Kidney (tissue), 22 donors: ENCODE measurements at places on chromosomes 3 and 15.
A peak's percentile ranks its signal among the peaks of the same experiment; 100 is the strongest.

GRCh38 chr3:3998140-3998922 is 199.1 kb downstream of the LRRN1 start:
- peak; percentile 31 for DNase-seq

DNA sequence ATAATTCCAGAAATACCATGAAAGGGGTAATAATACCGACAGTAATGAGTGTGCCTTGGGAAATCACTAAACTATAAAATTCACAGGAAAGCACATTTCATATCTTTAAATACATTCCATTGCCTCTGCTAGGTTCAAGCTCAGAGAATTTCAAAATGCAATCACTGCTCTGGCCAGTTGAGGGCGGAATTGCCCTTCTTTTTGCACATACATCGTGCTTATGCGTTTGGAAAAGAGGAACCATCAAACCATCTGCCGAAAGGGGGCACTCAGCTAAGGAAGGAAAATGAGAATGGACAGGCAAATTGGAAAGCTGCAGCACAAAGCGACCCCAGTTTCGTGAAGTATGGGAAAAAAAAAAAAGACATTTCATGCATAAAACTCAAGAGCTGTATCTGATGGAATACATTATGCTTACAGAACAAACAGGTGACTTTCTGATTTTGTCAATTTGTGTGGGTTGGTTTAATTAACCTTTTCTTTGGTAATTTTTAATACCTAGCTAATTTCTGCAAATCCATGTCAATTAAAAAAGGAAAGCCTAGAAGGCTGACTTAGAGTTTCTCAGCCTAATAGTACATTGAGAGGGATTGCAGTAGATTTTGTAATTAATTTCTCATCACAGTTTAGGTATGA is 61.4 kb downstream of the TUSC7 start:
- DNase-seq, result peak; percentile 72

- no peak for DNase-seq
Measured at GRCh38 chr3:55669133-55669532, 182.0 kb upstream of the WNT5A start.

DNA sequence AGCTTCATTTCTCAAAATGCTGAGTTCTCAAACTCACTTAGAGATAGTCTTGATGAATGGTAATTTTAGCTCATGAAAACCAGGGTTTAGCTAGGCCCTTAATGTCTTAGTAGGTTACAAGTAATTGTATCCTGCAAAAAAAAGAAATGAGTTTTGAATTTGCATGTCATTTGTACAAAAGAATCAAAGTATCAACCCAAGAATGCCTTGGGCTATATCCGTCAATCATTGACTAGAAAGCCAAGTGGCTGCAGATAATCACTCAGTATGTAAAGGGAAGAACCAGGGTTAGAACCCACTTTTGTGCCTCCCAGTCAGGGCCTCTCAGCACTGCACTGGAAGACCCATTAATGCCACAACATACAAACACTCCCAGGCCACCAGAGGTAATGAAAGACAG is 427.6 kb upstream of the MDFIC2 start:
- DNase-seq, result peak; percentile 18

DNA sequence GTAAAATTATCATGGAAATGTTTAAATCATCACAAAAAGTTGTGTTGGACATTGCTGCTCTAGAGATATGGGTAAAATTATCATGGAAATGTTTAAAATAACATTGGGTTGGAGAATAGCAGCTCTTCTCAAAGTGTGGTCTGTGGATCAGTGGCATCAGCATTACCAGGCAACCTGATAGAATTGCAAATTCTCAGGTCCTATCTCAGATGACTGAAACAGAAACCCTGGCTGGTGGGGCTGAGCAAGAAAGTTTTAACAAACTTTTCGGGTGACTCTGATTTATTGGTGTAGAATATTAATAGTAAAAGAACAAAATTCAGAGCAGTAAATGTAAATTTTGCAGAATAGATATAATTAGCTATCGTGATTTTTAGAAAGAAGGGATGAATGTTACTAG is 28.9 kb downstream of the NXPE3 start:
- no peak for DNase-seq

DNA sequence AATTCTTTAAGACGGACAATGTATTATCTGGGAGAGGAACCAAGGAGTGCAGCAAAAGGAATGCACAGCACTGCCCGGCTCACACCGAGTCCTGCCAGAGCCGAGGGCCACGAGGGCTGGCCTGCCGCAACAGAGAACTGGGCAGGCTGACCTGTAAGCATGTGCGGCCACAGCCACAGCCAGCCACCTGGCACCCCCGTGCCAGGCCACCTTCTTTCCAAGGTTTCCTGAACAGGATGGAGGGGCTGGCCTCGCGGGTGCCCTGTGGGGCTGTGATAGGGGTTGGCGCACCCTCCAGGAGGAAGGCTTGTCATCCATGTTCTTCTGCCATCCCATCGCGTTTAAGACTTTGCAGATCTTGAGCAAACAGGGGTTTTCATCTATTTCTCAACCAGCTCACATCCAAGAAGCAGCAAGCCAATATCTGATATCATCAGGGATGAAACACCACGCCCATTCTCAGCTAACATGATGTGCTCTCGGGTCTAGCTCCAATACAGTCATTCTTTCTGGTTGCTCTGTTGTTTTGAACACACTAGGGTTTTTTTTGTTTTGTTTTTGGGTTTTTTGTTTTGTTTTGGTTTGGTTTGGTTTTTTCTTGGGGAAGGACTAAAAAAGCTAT is 10.2 kb downstream of the CA12 start:
- no peak for DNase-seq

DNA sequence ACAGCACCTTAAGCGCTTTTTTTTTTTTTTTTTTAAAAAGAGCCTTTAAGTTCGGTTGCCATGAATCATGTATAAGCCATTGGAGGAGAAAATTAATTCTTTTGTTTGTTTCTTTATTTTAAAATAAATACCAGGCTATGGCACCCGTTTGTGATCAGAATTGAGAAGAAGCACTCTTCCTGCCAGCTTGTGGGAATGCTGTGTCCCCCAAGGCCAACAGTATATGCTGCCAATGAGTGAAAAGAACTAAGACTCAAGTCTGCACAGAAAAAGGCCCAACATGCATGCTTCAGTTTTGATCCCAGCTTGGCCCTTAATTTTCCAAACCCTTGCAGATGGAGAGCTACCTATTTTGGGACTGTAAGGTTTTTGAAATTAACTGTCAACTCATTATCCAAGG is 90.5 kb downstream of the LRRC3B start:
- DNase-seq, result no peak

- no peak for DNase-seq
Measured at GRCh38 chr15:66651913-66652642, 50.0 kb upstream of the SMAD6 start.

GRCh38 chr3:11162401-11163345 is 8.4 kb downstream of the HRH1 start:
- no peak for DNase-seq

GRCh38 chr3:12155264-12155663 is 3.4 kb downstream of the TIMP4 start:
- no peak for DNase-seq

- no peak for DNase-seq
Measured at GRCh38 chr3:71563827-71564226, 19.7 kb downstream of the FOXP1 start.

DNA sequence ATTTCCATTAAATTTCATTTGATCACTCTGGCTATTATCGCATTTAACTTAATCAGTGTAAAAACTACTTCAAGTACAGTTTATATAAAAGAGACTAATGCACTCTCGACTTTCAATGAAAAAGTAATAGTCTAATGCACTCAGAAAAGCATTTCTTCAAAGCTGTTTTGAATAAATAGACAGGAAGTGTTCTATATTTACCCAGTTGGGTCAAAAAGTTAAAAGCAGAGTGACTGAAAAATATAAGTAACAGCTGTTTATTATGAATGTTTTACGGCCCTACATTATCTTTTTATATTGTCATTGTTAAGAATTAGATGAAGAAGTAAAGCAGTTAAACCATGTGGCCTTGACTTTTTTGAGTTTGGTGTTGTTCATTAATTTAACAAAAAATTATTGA is 391.8 kb downstream of the ZPLD1 start:
- no peak for DNase-seq

DNA sequence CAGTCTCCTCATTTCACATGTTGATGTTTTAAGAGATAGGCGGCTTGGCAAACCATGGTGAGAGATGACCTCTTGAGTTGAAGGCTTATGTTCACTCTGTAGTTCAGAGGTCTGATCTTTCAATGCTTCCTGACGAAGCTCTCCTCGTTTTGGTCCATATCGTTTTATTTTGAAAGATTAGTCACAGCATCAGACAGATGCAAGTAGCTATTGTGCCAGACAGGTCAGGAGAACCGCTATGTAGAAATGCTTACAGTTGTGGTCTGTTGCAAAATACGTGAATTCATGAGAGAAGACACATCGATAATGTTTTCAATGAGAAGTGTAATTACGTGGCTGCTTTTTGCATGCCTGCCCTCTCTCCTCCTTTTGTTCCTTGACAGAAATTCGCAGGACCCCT is 47.5 kb downstream of the CHL1 start:
- DNase-seq, result no peak

- DNase-seq, result peak; percentile 84
Measured at GRCh38 chr3:52280050-52280461, 1.6 kb upstream of the WDR82 start.

- DNase-seq, result no peak
Measured at GRCh38 chr3:81726735-81727134, 34.7 kb downstream of the GBE1 start.

DNA sequence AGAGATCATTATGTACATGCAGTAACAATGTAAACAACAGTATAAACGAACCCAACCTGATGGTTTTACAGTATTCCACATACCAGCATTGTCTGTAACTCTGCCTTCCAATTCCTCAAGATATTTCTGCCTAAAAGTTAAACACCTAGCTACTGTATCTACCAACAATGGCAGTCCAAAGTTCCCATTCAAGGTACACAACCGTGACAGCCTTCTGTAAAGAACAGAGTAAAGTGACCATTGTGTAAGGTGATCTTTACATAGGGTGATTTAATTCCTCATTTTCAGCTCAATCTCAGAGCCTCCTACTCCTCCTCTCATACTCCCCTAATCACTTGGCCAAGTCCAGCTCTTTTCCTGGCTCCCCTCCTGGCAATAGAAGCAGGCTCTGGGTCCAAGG is 10.4 kb downstream of the SECISBP2L start:
- DNase-seq, result no peak

DNA sequence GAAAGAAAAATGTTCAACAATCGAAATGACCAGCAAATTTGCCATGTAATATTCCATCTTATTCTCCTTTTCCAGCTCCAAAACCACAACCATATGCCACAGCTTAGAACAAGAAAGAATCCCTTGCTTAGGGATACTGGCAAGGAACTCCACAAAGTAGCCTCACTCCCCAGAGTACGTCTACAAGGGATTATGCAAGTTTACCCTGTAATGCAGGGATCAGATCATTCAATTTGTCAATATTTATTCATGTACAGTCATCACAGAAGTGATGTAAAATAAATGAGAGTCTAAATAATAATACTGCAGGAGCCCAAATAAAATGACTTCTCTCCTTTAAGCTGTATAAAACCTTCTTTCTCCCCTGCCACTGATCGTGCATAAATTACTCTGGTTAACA is 23.5 kb upstream of the MYO1E start:
- no peak for DNase-seq

GRCh38 chr3:171175741-171176234 is 149.3 kb upstream of the SLC2A2 start:
- DNase-seq, result no peak

- DNase-seq, result no peak
Measured at GRCh38 chr3:46080124-46080968, 53.1 kb upstream of the XCR1 start.

DNA sequence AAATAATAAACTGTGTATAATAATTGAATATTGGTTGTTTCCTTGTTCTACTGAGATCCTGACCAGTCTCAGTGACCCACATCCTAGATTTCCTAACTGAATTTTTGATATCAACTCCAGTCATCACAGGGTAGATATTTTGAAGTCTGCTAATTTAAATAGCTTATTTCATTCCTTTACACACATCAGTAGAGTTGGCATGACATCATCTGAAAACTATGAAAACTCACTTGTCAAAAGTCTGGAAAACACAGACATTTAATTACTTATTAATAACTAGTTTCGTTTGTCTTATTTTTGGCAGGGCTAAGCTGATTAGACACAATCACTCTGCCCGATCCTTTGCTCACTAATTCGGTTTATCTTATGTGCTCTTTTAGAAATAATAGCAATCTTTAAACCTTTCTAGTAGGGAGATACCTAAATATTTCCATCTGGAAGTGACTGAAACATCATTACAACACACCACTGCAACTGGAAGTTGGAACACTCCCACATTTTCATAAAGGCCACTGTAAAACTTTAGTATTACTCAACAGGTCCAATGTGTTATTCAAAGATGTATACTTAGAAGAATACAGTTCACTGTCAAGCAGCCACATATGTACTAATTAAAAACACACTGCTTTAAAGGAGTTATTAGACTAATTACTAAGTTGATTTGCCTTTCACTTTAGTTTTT is 198.4 kb upstream of the ZNF717 start:
- no peak for DNase-seq
